Vagina (tissue), 2 donors: ENCODE measurements at places on chromosomes 4 and X.

DNA sequence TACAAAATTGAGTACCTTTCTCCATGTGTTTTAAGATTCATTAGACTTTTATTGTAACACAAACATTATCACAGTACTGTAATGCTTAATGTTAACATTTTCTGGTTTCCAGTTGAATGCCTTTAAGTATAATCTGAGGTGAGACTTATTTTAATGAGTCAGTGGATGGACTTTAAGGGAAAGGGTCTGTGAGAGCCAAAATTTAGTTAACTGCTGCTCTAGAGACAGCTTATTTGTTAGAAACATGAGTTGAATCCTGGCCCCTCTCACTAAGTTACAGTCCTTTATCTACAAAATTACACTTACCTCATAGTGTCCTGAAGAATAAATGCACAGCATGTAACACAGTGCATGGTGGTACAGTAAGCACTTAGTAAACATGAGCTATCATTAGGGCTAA lies 66.0 kb downstream of the PGRMC2 start:
- H3K27me3 ChIP-seq, result no peaks in the 10 kb centered on the region
- H3K27ac ChIP-seq, result no peak overlapping the region
- no peak for DNase-seq
- no peaks in the 10 kb centered on the region for H3K4me1 ChIP-seq

GRCh38 chrX:103215425-103215991 lies 600 bp downstream of the BEX4 start:
- H3K27ac ChIP-seq, result peak overlapping the region; percentile 88
- peak overlapping the region; percentile 69 for H3K4me3 ChIP-seq
- no peaks in the 10 kb centered on the region for H3K36me3 ChIP-seq
- H3K27me3 ChIP-seq, result no peaks in the 10 kb centered on the region
- H3K4me1 ChIP-seq, result no peaks in the 10 kb centered on the region
- no peak for DNase-seq

- DNase-seq, result no peak
- no peak overlapping the region for H3K27ac ChIP-seq
- peaks cover 26% of the 10 kb centered on the region for H3K4me1 ChIP-seq
- peak overlapping the region; percentile 47 for H3K4me3 ChIP-seq
Observed at GRCh38 chr4:1793496-1793840, 375 bp downstream of the FGFR3 start.

DNA sequence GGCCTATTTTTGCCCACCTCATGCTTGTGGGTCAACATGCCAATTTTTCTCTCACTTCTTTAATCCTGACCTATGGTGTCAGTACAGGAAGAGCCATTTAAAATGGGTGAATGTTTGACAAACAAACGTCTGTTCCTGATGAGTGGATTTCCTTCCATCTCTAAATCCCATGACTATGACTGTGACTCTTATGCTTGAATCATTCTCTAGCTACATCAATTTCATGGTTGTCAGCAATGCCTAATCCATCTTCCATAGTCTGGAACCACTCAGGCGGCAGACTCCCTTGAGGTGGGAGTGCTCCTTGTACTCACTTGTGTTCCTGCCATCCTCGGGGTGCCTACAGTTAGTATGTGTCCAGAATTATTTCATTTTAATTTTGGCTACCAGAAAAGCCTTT lies 194.9 kb upstream of the RPS6KA3 start:
- no peaks in the 10 kb centered on the region for H3K36me3 ChIP-seq
- H3K4me3 ChIP-seq, result no peak overlapping the region
- H3K4me1 ChIP-seq, result no peaks in the 10 kb centered on the region
- no peak overlapping the region for H3K27ac ChIP-seq
- no peak for DNase-seq

GRCh38 chr4:81378386-81378785 lies 93.3 kb downstream of the RASGEF1B start:
- H3K36me3 ChIP-seq, result no peaks in the 10 kb centered on the region
- no peak overlapping the region for H3K27ac ChIP-seq
- no peaks in the 10 kb centered on the region for H3K27me3 ChIP-seq
- no peak for DNase-seq
- no peaks in the 10 kb centered on the region for H3K4me1 ChIP-seq
- H3K4me3 ChIP-seq, result no peak overlapping the region

- no peak overlapping the region for H3K4me3 ChIP-seq
- no peaks in the 10 kb centered on the region for H3K36me3 ChIP-seq
- no peak for DNase-seq
- H3K4me1 ChIP-seq, result no peaks in the 10 kb centered on the region
- H3K27ac ChIP-seq, result no peak overlapping the region
Observed at GRCh38 chr4:179225594-179225993, 1783.4 kb upstream of the AGA start.

GRCh38 chr4:41013746-41014145 lies 200.6 kb downstream of the APBB2 start:
- no peaks in the 10 kb centered on the region for H3K36me3 ChIP-seq

- H3K27me3 ChIP-seq, result no peaks in the 10 kb centered on the region
- no peak for DNase-seq
- H3K4me3 ChIP-seq, result no peak overlapping the region
- H3K27ac ChIP-seq, result no peak overlapping the region
Observed at GRCh38 chrX:17500145-17500579, 125.2 kb downstream of the NHS start.

- H3K36me3 ChIP-seq, result no peaks in the 10 kb centered on the region
- H3K27me3 ChIP-seq, result no peaks in the 10 kb centered on the region
- H3K27ac ChIP-seq, result no peak overlapping the region
- no peak overlapping the region for H3K4me3 ChIP-seq
- no peaks in the 10 kb centered on the region for H3K4me1 ChIP-seq
Observed at GRCh38 chr4:118005883-118006282, 28.4 kb upstream of the NDST3 start.

DNA sequence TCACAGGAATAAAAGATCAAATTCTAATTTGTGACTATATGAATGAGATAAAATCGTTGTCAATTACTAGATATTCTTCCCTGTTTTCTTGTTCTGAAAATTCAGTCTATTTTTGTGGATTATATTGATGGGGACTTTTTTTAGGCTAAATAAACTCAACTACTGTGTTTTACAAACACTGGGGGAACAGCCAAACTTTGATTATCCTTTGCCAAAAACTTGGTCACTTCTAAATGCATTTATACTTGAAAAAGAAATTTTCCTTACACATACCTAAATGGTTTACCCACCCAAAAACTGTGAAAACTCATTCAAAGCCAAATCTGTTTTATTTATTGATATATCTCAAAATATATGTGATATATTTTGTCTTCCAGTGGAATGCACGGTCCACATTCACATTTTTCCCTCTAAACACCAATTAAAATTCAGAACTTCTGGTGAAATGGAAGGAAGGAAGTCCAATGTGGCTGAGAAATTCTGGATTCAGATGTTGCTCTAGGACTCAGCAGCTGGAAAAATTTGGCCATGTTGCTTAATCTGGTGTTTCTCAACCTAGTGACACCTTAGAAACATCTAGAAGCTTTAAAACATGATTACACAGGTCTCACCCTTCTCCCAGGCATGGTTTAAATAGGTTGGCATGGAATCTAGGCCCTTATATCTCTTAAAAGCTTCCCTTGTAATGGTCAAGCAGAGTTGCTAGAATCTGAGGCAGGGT lies 28.6 kb upstream of the ARHGAP24 start:
- DNase-seq, result no peak
- H3K36me3 ChIP-seq, result no peaks in the 10 kb centered on the region
- no peak overlapping the region for H3K4me3 ChIP-seq
- H3K27ac ChIP-seq, result no peak overlapping the region
- H3K4me1 ChIP-seq, result peaks cover 10% of the 10 kb centered on the region
